ENCODE measurements at places on chromosomes 6 and 20.

DNA sequence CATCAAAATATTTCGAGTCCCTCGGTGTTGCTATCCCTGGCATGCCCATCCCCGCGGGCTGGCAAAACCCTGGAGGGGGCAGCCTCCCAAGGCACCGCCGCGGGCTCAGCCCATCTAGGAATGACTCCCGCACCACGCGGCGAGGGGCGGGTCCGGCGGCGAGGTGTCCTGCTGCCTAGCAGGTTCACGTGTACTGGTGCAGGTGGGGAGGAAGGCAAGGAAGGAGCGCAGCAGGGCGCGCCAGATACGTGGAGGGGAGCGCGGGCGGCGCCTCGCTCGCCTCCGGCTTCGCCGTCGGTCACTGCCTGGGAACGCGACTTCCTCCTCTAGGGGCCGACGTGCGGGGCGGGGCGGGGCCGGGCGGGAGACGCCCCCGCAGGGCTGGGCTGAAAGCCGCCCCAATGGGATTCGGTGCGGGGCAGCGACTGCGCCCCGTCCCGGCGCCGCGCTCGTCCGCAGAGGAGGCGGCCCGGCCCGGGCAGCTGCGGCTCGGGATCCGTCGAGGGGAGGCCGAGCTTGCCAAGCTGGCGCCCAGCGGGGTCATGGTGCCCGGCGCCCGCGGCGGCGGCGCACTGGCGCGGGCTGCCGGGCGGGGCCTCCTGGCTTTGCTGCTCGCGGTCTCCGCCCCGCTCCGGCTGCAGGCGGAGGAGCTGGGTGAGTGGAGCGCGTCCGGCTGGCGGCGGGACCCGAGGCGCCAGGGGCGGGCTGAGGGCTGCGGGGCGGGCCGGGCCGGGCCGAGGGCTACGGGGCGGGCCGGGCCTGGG is at the start of gene DCBLD1:
DCBLD1 (plus strand) TSS at position 435 of the 764 bp plus-strand sequence; CDS start at position 543, 108 bp downstream.
- DNase-seq = peak; percentile 69

DNA sequence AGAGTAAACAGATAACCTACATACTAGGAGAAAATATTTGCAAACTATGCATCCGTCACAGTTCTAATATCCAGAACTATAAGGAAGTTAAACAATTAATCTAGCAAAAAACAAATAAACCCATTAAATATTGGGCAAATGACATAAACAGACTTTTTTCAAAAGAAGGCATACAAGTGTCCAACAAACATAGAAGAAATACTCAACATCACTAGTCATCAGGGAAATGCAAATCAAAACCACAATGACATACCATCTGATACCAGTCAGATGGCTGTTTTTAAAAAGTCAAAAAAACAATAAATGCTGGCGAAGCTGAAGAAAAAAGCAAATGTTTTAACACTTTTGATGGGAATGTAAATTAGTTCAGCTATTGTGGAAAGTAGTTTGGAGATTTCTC is 1117.7 kb upstream of the MAP3K7 start:
- DNase-seq = no peak

DNA sequence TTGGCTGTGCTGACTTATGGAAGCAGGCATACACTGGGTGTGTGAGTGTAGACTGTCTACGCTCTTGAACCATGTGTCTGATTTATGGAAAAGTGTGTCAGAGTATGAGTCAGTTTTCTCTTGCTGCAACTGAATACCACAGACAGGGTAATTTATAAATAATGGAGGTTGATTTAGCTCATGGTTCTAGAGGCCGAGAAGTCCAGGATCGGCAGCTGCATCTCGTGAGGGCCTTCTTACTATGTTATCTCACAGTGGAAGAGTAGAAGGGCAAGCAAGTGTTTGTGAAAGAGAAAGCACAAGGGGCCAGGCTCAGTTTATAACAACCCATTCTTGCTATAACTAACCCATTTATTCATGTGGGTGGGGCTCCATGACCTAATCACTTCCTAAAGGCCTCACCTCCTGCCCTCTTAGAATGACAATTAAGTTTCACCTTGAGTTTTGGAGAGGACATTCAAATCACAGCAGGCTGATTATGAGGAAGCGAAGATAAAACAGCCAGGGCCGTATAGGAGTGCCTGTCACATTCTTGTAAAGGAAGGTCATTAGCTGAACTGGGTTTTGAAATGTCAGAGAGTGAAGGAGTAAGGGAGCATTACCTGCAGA is 6.7 kb downstream of the GPR31 start:
- peak; percentile 53 for DNase-seq

DNA sequence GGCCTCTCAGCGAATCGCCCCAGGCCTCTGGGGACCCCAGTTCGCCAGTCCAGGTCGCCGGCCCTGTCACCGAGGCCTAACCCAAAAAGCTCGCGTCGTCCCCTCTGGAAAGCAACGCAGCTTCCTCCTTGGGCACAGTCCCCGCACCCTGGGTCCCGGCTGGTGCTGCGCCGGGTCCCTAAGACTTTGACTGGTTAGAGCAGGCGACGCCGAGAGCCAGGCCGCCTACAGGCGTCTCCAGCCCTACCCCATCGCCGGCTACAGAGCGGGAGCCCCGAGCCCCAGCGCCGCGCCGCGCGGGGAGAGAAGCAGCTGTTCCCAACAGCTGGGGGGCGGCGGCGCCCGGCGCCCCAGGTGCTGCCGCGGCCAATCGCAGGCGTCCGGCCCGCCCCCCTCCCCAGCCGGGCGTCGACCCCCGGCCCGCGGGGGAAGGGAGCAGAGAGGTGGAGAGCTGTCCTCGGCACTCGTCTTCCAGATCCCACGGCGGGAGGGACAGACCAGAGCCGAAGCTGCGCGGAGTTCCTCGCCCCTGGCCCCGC is 540 bp upstream of the RBM24 start:
- DNase-seq = no peak

DNA sequence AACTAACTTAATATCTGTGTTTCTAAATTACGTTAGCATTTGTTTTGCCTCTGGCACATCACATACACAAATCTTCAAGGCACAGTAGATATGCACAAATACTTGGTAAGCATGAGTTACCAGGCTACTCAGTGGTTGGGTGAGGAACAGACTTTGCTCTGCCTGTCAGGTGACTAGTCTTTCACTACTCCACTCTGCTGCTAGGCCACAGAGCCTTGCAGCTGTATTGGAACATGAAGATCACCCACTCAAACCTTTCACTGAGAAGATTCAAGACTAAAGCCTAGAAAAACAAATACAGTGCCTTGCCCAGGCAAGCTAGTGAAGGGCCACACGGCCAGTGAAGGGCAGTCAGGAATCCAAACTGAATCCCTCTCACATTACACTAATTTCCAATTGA is 47.0 kb downstream of the DTNBP1 start:
- DNase-seq = no peak

DNA sequence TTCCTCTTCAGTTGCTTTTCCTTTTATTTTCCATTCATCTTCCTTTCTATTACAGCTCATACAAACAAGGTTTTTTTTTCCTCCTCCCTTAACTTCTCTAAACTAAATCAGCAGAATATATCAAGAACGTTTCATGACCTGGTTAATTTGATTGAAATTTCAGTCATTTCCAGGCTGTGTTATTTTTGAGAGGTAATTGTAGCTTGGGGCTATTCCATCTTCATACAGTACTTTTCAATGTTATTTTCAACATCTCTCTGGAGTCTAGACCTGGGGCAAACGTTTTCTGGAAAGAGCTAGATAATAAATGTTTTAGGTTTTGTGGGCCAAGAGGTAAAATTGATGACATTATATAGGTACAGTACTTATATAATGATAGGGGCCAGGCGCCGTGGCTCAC is 4.0 kb upstream of the SLC23A2 start:
- no peak for DNase-seq

- no peak for DNase-seq
Observed at GRCh38 chr20:24823176-24823784, 125.8 kb upstream of the CST7 start.

DNA sequence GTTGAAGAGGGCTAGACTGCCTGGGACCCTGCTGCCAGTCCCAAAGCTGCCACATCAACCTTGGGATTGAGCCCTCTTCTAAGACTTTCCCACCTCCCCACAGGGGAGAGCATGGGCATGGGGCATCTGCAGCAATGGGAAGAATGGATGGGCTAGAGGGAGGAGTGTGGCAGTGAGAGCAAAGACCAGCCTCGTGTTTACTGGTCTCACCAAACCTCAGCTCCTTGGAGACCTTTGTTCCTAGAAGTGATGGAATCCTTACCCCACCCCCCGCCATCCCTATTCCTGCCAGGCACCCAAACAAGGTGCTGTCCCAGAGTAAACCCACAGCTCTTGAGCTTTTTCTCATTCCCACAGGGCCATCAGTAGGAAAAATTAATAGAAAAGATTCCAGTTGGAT is 20.0 kb upstream of the ARMC12 start:
- no peak for DNase-seq

DNA sequence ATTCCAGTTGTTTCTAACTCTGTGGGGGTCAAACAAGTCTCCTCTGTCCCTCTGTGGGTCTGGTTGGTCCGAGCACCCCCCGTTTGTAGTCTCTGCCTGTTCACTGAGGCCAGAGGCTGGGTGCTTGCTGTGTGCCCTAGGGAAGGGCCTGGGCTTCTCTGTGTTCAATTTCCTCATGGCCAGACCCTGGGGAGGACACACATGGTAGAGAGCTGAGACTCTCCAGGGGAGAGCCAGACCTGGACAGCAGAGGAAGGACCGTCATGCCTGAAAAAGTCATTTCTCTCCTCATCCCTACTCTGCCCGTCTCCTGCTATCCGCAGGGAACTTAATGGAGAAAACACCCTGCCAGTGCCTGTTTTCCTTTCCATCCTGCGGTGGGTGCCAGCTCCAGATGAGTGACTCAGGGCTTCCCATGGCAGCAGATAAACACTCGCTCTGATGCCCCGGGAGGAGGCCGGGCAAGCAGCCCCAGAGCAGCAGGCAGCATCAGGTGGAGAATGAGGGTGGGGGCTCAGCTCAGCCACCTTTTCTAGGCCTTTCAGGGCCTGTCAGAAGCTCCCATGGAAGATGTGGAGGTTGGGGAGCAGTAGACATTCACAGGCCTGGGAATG is 51.9 kb downstream of the SNAI1 start:
- DNase-seq = no peak

DNA sequence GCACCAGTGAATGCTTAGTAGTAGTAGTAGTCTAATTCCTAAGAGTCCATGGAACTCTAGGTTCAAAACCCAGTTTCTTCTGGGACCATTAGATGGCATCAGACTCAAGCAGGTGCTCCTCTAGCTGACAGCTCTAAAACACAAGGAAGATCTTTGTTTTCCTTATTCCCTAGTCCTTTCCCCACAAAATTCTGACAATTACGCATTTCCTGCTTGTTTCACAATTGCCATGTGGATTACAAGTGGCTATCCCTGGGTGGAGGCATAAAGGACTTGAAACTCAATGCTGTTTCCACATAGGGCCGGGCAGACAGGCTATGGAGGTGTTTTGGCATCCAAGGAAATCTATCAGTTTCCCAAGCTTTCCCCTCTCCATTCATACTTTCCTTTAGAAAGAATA is 9.2 kb upstream of the HLA-DOB start:
- no peak for DNase-seq

DNA sequence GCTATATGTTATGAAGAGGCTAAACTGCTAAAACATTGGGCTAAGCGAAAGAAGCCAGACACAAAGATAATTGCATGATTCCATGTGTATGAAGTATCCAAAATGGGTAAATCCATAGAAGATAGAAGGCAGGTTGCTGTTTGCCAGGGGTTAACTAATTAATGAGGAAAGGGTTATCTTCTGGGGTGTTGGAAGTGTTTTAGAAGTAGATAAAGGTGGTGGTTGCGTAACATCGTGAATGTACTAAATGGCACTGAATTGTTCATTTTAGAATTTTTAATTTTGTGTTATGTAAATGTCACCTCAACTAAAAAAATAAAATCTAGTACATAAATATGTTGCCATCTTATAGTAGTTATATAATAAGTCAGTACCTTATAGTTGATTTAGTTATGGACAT is 104.4 kb upstream of the ADGRF4 start:
- DNase-seq = no peak

DNA sequence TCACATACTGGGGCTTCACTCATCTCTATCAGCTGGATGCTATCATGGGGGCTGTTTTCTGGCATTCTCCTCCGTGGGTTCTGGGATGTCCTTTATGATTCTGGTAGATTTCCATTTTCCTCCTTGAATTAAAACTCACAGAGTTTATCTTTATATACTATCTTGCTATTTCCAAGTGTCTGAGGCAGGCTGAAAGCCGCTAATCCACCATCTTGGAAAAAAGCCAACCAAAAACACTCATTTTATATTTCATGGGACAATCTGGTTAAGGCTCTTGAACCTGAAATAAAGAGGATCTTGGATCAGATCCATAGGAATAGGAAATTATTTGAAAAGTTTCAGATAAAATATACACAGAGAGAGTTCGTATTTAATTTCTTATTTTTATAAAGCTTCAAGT is 86.0 kb downstream of the AFG1L start:
- no peak for DNase-seq

DNA sequence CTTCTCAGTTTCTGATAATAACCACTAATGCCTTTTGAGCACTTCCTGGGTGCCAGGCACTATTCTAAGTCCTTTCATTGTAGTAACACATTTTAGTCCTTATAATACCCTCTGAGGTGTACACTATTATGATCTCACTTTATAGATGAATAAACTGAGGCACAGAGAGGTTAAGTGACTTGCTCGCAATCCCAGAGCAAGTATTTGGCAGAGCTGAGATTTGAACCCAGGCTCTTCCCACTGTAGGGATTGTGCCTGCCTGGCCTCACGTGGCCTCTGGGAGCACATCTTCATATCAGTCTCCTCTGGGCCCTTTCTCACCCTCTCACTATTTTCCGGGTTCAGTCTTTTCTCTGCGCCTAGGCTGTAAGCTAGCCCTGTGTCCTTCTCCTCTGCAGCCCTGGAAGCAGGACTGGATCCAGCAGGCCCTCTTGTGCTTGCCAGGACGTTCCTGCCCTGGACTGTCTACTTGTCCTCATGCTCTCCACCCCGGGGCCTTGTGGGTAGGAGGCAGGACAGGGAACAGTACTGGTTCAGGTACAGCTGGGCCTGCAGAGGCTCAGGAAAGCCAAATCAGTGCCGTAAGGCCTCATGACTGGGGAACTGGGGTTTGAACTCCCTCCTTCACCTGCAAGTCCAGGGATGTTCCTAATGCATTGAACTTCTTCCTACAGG is 139.6 kb downstream of the VEGFA start:
- DNase-seq = no peak

DNA sequence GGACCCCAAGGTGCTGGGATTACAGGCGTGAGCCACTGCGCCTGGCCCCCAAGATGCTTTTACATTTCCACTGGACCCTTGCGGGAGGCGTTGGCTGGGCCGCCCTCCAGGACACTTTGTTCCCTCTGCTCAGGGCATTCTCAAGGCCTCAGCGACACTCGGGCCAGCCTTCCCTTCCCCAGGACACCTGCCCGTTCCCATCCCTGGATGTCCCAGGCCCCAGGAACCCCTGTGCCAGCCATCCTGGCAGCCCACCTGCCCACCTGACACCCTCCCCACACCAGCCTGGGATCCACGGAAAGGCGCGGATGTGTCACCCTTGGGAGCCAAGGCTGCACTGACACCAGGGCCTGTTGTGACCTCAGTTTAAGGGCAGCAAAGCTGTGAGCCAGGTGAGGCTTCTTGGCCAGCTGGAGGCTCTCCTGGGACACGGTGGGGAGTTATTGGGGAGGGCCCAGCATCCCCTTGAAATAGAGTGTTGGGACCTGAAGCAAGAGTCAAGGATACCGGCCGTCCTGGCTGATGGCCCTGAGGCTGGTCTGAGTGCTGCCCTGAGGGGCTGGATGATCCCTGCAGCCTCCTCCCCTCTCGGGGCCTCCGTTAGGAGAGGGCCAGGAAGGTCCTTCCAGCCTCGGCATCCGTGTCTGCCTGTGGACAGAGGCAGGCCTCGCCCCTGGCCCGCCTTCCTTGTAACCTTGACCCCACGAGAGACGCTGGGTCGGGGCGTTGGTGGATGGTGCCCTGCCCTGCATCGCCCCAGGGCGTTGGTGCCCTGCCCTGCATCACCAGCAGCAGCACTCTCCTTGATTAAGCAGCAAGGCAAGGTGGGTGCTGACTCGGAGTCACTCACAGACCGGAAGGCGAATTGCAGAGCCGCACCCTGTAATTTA is 84.2 kb upstream of the BHLHE23 start:
- DNase-seq = no peak

All from germinal center (tissue), 1 donor.